ENCODE measurements at places on chromosomes 6 and 20. TPM values are rescaled to one million over a fixed set of nuclear protein-coding genes. Genes with fewer than 3 reads are reported as not detected.

GRCh38 chr6:143536866-143537691, 25.6 kb upstream of the FUCA2 start:
- peaks cover 9% of the 10 kb centered on the region for H3K4me1 ChIP-seq
- H3K27ac ChIP-seq: no peak overlapping the region
- peak overlapping the region; percentile 39 for H3K4me3 ChIP-seq
- no peak for DNase-seq

GRCh38 chr6:14827354-14827753, 418.5 kb upstream of the JARID2 start:
- H3K27me3 ChIP-seq: no peaks in the 10 kb centered on the region
- no peaks in the 10 kb centered on the region for H3K36me3 ChIP-seq
- DNase-seq: no peak
- H3K27ac ChIP-seq: no peak overlapping the region

DNA sequence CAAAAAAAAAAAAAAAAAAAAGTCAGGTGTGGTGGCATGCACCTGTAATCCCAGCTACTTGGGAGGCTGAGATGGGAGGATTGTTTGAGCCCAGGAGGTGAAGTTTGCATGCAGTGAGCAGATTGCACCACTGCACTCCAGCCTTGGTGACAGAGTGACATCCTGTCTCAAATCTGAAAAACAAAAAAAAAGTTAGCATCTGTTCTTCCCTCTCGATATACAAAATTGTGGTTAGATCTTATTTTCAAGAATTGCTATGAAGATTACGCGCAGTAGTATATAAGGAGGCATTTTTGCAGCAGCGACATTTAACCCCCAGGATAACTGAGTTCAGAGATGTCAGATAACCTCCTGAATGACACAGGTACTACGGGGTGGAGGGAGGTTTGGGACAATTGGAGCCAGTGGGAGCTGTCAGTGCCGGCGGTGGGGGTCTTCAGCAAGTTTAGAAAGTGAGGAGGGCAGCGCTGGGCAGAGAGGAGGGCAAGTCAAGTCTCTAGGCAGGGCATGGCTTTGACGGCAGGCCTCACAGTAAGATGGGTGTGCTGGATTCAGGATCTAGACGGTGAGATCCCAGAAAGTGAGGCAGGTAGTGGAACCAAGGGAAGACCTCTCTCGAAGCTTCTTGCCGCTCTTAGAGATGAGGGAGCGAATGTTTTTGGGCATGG, 26.2 kb upstream of the MRPS18A start:
- no peaks in the 10 kb centered on the region for H3K27me3 ChIP-seq
- no peaks in the 10 kb centered on the region for H3K36me3 ChIP-seq
- no peak for DNase-seq
- peaks cover 13% of the 10 kb centered on the region for H3K4me1 ChIP-seq

DNA sequence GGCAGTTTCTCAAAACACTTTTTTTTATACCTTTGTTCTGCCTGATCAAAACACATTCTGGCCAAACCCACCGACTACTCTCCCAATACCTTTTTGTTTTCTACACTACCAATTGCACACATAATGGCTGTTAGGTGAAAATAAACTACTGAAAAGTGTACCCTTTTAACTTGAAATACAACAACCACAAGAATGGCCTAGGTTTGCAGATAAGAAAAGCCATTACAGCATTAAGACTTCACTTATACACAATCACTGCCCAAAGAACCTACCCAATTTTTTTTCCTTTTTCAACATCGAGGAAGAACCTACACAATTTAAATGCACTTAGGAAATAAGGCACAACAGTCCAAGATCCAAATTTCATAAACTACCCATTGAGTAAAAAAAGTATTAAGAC, 1.8 kb downstream of the SEC63 start:
- peak overlapping the region; percentile 90 for H3K4me3 ChIP-seq
- no peaks in the 10 kb centered on the region for H3K27me3 ChIP-seq
- DNase-seq: no peak
- H3K4me1 ChIP-seq: no peaks in the 10 kb centered on the region
- H3K27ac ChIP-seq: no peak overlapping the region

DNA sequence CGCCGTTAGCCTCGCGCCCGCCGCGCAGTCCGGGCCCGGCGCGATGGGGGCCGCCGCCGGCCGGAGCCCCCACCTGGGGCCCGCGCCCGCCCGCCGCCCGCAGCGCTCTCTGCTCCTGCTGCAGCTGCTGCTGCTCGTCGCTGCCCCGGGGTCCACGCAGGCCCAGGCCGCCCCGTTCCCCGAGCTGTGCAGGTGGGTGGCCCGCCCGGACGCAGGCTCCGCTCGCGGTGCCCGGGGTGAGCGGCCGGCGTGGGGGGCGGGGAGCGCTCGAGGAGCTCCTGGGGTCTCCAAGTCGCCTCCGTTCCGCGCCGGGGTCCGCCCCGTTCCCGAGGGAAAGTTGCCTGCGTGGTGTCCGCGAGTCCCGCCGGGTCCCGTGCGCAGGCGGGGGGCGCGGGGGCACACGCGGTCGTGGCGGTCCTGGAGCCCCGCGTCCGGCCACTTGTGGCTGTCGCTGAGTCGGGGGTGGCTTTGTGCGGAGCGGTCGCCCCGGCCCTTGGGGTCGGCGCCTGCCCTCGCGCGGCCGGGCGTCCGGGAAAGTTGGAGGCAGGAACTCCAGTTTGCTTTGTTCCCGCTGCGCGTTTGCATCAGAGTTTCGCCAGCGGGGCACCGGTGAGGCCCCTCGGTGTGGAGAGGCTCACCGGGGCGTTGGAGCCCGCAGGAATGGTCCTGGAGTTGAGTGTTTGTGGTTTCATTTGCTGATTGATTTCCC, 476 bp downstream of the IGF2R start:
- no peaks in the 10 kb centered on the region for H3K36me3 ChIP-seq
- DNase-seq: no peak
- peak overlapping the region; percentile 43 for H3K27ac ChIP-seq
- no peaks in the 10 kb centered on the region for H3K27me3 ChIP-seq
- H3K4me1 ChIP-seq: peaks cover 5% of the 10 kb centered on the region

DNA sequence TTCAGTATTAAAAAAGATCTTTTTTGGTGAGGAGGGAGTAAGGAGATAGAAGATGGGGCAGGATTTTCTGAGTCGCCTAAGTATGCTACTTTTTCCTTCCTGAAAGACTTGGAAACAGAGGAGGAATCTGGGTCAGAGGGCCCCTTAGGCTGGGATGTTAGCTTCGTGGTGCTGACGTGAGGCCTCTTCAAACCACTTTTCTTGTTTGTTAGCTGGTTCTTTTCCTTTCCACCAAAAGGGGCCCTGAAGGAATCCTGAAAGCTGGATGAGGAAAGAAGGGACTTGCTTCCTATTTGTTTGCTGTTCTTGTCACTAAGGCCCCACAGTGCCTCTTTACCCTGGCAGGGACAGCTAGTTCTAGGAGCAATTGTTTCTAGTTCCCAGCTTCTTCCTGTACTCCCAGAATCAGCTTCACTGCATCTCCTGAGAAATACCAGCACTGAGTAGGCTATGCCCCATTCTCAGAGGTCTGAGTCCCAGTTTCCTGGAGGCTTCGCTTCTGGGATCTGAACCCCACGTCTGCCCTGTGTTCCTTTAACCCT, 2.2 kb upstream of the IL20RA start:
- H3K27ac ChIP-seq: no peak overlapping the region
- no peaks in the 10 kb centered on the region for H3K36me3 ChIP-seq
- no peaks in the 10 kb centered on the region for H3K4me1 ChIP-seq

DNA sequence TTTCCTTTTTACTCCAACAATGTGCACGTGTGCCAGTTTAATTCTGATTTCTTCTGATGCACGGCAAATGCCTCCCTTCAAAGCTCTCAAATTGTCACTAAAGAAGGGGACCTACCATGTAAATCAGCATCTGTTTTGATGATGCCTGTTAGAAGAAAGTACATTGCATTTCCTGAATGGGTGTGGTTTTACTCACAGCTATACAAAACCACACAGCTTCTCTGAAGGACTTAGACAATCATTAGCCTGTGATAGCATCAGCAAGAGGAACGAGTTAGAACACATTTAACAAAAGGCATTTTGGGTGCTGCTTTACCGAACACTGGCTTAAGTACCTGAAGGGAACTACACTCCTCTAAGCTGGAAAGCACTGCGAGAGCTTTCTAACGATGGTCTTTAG, 109.4 kb downstream of the ATXN1 start:
- H3K4me3 ChIP-seq: no peak overlapping the region
- no peaks in the 10 kb centered on the region for H3K4me1 ChIP-seq
- H3K27ac ChIP-seq: no peak overlapping the region
- H3K27me3 ChIP-seq: no peaks in the 10 kb centered on the region
- no peak for DNase-seq

GRCh38 chr6:27550692-27551091, 77.8 kb upstream of the ZNF184 start:
- no peaks in the 10 kb centered on the region for H3K36me3 ChIP-seq
- no peak for DNase-seq
- H3K4me1 ChIP-seq: no peaks in the 10 kb centered on the region
- H3K27ac ChIP-seq: no peak overlapping the region
- no peaks in the 10 kb centered on the region for H3K27me3 ChIP-seq

DNA sequence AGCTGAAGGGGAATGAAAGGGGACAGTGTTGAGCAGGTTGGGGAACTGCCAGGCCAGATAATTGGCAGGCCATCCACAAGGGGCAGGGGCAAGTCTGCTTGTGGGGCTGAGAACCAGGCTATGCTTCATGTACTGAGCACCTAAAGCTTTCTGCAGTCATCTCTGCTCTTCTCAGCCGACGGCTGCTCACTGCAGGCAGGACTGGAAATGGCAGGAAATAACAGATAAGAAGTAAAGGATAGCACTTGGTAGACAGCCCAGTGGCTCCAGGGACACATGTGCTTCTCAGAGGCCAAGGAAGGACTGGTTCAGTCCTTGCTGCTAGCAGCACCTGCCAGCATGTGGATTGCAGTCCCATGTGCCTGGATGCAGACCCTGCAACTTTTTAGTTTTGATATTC, 89.8 kb downstream of the CD164 start:
- no peaks in the 10 kb centered on the region for H3K4me1 ChIP-seq
- H3K27ac ChIP-seq: no peak overlapping the region
- DNase-seq: no peak

GRCh38 chr6:130980310-130981032, 82.6 kb downstream of the EPB41L2 start:
- DNase-seq: no peak
- H3K4me3 ChIP-seq: no peak overlapping the region

DNA sequence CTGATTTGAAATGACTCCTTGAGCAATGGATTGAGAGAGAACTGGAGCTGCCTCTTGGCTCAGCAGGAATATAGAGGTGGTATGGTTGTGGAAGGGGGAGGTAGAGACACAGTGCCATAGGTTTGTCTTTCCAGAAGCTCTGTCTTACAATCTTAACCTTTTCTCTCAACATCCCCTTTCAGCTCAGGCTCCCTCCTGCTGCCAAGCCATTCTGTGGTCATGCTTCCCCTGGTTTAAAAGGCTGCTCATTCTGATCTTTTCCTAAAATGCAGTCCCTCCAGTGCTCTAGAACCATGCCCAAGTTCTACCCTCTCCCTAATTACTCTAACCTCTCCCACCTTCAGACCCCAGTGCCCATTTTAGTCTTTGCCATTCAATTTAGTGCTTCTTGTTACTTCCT, 517.9 kb upstream of the MARCKS start:
- no peaks in the 10 kb centered on the region for H3K36me3 ChIP-seq
- H3K4me1 ChIP-seq: no peaks in the 10 kb centered on the region
- no peak overlapping the region for H3K27ac ChIP-seq
- H3K27me3 ChIP-seq: no peaks in the 10 kb centered on the region
- H3K4me3 ChIP-seq: no peak overlapping the region

GRCh38 chr6:9621276-9621675, 793.6 kb downstream of the TFAP2A start:
- no peak overlapping the region for H3K4me3 ChIP-seq
- H3K27me3 ChIP-seq: no peaks in the 10 kb centered on the region
- no peaks in the 10 kb centered on the region for H3K4me1 ChIP-seq
- no peak overlapping the region for H3K27ac ChIP-seq

The APOM gene
- total RNA-seq: 3.4 TPM

The PXDC1 gene
- total RNA-seq: 1.7 TPM

- H3K36me3 ChIP-seq: no peaks in the 10 kb centered on the region
- H3K4me1 ChIP-seq: no peaks in the 10 kb centered on the region
- DNase-seq: no peak
- no peak overlapping the region for H3K27ac ChIP-seq
These were observed 42.4 kb upstream of the ADGRF4 start for GRCh38 chr6:47655719-47656595.

- H3K27ac ChIP-seq: no peak overlapping the region
- H3K4me1 ChIP-seq: no peaks in the 10 kb centered on the region
- DNase-seq: no peak
- H3K36me3 ChIP-seq: no peaks in the 10 kb centered on the region
These were observed 236.6 kb downstream of the PLCB1 start for GRCh38 chr20:8368670-8369069.

DNA sequence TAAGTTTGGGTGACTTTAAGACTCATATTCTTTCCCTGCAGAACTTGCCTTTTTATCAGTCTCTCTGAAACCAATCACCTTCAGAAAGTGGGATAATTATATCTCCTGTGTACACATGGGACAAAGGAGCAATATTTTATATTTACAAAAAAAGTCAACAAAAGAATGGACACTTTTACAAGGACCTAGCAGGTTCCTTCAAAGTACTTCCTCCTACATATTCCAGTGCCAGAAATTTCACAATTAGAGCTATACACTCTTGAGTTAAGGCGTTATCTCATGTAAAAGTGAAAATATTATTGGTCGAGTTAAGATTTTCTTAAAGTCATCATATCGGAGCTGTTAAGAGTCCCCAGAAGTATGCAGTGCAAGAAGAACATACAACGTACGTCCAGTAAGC, 98.9 kb upstream of the MAFB start:
- no peaks in the 10 kb centered on the region for H3K27me3 ChIP-seq
- H3K4me3 ChIP-seq: no peak overlapping the region
- H3K36me3 ChIP-seq: no peaks in the 10 kb centered on the region
- no peaks in the 10 kb centered on the region for H3K4me1 ChIP-seq

The PHF3 gene
- 70.9 TPM for total RNA-seq

- H3K4me1 ChIP-seq: no peaks in the 10 kb centered on the region
- no peaks in the 10 kb centered on the region for H3K27me3 ChIP-seq
- H3K27ac ChIP-seq: no peak overlapping the region
These were observed 130.6 kb upstream of the INSM1 start for GRCh38 chr20:20237093-20237959.

- H3K36me3 ChIP-seq: peaks cover 59% of the 10 kb centered on the region
- H3K27me3 ChIP-seq: no peaks in the 10 kb centered on the region
- H3K4me1 ChIP-seq: no peaks in the 10 kb centered on the region
- no peak overlapping the region for H3K4me3 ChIP-seq
These were observed 26.4 kb upstream of the MROH8 start for GRCh38 chr20:37205794-37206193.

- no peaks in the 10 kb centered on the region for H3K4me1 ChIP-seq
- DNase-seq: no peak
- H3K4me3 ChIP-seq: no peak overlapping the region
- peaks cover 2% of the 10 kb centered on the region for H3K27me3 ChIP-seq
- no peak overlapping the region for H3K27ac ChIP-seq
- no peaks in the 10 kb centered on the region for H3K36me3 ChIP-seq
These were observed 27.8 kb downstream of the PAQR8 start for GRCh38 chr6:52389626-52390360.

DNA sequence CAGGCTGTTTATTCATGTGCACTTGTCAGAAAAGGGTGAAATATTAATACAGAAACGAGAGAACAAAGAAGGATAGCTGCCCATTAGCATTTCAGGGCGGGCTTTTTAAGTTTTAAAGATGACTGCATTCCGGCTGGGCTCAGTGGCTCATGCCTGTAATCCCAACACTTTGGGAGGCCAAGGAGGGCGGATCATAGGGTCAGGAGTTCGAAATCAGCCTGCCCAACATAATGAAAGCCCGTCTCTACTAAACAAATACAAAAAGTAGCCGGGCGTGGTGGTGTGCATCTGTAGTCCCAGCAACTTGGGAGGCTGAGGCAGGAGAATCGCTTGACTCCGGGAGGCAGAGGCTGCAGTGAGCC, 130.5 kb downstream of the HFE start:
- H3K4me3 ChIP-seq: peak overlapping the region; percentile 98
- H3K4me1 ChIP-seq: no peaks in the 10 kb centered on the region
- no peak for DNase-seq
- H3K27me3 ChIP-seq: no peaks in the 10 kb centered on the region
- H3K27ac ChIP-seq: peak overlapping the region; percentile 97
